ENCODE measurements at places on chromosomes 5 and 9.

DNA sequence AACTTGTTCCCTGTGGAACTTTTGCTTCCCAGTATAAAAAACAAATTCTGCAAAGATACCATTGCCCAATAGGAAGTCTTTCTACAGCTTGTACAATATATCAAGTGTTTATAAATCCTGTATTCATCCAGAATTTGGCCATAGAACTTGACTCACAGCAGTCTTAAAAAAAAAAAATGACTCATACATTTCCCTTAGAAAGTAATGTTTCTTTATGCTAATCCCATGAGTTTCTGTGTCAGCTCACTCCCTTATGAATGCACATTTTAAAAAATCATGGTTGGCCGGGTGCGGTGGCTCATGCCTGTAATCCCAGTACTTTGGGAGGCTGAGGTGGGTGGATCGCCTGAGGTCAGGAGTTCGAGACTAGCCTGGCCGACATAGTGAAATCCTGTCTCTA, 89.3 kb upstream of the DMRT1 start:
- DNase-seq = peak; percentile 93

DNA sequence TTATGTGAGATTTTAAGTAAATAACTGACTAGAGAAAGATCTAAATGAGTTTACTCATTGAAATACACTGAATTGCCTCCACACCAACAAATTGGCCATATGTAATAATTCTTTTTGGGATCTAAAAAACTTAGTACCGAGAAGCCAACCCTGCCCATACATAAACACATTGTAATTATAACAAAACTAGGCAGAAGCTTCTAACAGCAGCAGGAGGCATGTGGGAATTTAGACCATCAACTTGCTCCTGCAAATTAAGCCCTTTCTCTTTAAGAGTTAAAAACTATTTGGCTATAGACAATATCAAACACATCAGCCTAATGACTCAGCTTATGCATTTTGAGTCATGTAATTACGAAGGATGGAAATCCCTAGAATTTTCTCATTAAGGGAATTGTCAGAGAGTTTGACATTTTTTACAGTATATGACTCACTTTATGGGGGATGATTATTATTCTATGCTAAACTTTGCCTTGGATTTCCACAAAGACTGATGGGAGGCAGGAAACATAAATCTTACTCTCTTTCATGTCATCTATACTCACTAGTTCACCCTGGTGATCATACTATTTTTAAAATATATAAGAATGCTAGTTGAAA, 1.0 kb downstream of the IL7R start:
- peak; percentile 82 for DNase-seq

GRCh38 chr9:2132484-2133082, 117.4 kb downstream of the SMARCA2 start:
- no peak for DNase-seq

- peak; percentile 21 for DNase-seq
Measured at GRCh38 chr5:68456756-68457217, 241.2 kb downstream of the PIK3R1 start.

DNA sequence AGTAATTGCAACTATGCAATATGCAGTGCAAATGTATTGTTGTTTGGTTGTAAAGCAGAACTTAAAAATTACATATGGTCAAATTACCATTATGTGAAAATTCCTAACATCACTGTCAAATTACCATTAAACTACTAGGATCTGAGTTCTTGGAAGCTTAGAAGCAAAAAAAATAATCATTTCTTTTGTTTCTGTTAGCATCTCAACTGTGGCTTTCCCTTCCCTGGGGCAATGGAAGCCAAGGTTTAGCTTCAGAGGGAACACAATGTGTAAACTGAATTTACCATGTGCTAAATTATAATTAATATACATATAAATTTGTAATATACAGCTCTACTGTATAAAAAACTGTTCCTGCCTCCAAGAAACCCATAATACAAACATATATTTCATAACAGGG, 159.4 kb downstream of the GNAQ start:
- DNase-seq = no peak
